Activated CD8-positive, alpha-beta T cell treated with anti-CD3 and anti-CD28 coated beads, Interleukin-2, amount 10 ng/mL, durations not matched to agents 7 days and 5 days (primary cell): ENCODE measurements at places on chromosomes 11 and 22.

DNA sequence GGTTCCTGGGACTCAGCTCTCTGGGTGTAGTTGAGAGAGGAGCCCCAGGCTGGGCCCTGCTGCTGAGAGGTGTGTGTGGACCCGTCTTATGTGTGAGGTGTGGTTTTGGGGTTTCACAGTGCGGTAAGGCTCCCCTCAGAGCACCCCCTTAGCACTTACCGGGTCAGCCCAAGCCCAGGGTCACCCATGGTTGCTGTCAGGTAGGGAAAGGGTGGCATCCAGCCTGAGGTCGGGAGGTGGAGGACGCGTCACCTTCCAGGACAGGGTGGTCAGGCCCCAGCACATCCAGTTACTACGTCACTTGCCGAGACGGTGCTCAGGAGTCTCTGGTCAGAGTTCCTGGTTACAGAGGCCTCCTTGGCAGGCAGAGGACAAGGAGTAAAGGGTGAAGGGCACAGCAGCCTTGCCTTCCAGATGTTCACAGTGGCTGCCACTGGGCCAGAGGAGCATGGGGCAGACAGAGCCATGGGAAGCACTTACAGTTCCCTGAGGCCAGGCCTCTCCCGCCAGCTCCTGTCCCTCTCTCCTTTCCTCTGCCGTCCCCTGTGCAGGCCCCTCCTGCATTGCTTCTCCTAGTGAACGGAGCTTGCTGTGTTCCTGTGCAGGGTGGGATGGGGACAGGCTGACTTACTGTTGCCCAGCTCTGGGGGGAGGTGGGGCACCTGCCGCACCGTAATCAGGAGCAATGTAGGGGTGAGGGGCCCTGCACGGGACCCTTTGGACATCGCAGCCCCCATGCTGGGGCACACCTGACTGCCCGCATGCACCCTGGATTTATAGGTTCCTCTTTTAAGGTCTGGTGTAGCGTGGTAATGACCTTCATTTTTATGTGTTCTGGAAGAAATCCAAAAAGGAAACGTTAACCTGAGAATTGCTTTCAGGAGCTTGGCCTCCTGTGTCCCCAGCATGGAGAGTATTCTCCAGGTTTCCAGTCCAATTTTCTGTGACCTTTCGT, 285.9 kb downstream of the TBC1D22A start:
- no peak for DNase-seq
- H3K27me3 ChIP-seq, result no peaks in the 10 kb centered on the region
- H3K27ac ChIP-seq, result no peak overlapping the region
- H3K36me3 ChIP-seq, result peaks cover 2% of the 10 kb centered on the region
- H3K4me3 ChIP-seq, result no peak overlapping the region
- peaks cover 45% of the 10 kb centered on the region for H3K4me1 ChIP-seq

DNA sequence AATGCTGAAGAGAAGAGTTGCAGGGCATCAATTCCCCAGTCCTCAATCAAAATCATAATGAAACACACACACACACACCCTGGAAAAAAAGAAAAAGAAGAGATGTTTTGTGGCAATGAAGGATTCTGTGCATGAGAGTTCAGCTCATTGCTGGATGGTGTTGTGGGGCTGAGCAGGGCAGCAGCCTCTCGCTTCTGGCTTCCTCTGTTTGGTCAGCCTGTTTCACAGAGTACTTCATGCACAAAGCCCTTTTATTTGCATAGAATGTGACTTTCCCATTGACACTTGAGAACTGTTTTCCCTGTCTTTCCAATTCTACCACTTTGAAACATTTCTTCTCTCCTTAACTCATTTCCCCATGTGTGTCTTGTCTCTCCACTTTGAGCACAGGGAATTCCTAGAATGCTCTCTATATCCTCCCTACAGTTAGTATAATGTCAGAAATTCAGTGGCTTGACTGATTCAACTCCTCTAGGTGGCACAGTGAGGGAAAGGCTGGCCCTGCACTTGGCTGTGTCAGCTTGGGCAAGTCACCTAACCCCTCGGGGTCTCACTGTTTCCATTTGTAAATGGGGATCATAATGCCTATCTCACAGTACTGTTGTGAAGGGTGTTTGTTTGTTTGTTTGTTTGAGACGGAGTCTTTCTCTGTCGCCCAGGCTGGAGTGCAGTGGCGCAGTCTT, 25.4 kb upstream of the BSX start:
- H3K27ac ChIP-seq, result no peak overlapping the region
- no peaks in the 10 kb centered on the region for H3K36me3 ChIP-seq
- no peak for DNase-seq

- H3K4me3 ChIP-seq, result no peak overlapping the region
- no peaks in the 10 kb centered on the region for H3K36me3 ChIP-seq
- no peak overlapping the region for H3K27ac ChIP-seq
- no peaks in the 10 kb centered on the region for H3K4me1 ChIP-seq
Observed at GRCh38 chr22:41713004-41713403, 13.7 kb downstream of the MEI1 start.

- H3K4me1 ChIP-seq, result peaks cover 68% of the 10 kb centered on the region
- peak overlapping the region; percentile 67 for H3K27ac ChIP-seq
- H3K27me3 ChIP-seq, result no peaks in the 10 kb centered on the region
Observed at GRCh38 chr11:93735627-93736026, 5.7 kb downstream of the TAF1D start.

- H3K4me3 ChIP-seq, result no peak overlapping the region
- H3K27me3 ChIP-seq, result peaks cover 3% of the 10 kb centered on the region
- no peaks in the 10 kb centered on the region for H3K36me3 ChIP-seq
- no peaks in the 10 kb centered on the region for H3K4me1 ChIP-seq
Observed at GRCh38 chr11:74434528-74434927, 32.8 kb downstream of the KCNE3 start.

DNA sequence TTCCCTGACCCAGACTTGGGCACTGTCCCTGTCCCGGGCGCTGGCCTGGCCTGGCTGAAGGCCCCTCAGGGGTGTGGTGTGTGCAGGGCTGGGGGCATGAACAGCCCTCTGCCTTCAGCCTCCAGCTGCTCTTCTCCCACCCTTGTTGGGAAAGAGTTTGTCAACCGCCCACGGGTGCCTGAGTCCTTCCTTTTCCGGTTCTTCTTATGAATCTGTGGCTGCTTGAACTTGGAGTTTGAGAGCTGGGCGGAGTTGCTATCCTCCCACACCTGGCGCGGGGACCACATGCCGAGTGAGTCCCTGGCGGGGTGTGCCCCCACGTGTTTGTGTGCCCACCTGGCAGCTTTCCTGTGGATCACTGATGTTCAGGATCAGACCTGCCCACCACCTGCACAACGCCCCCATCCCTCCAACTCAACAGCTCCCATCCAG, 13.4 kb downstream of the NFAM1 start:
- H3K27ac ChIP-seq, result no peak overlapping the region
- H3K4me1 ChIP-seq, result peaks cover 4% of the 10 kb centered on the region
- H3K36me3 ChIP-seq, result no peaks in the 10 kb centered on the region
- H3K27me3 ChIP-seq, result peaks cover 2% of the 10 kb centered on the region
- DNase-seq, result no peak

- H3K27me3 ChIP-seq, result peaks cover 5% of the 10 kb centered on the region
- no peak overlapping the region for H3K4me3 ChIP-seq
- no peaks in the 10 kb centered on the region for H3K4me1 ChIP-seq
- no peaks in the 10 kb centered on the region for H3K36me3 ChIP-seq
Observed at GRCh38 chr11:45761659-45762058, 43.3 kb upstream of the SLC35C1 start.

DNA sequence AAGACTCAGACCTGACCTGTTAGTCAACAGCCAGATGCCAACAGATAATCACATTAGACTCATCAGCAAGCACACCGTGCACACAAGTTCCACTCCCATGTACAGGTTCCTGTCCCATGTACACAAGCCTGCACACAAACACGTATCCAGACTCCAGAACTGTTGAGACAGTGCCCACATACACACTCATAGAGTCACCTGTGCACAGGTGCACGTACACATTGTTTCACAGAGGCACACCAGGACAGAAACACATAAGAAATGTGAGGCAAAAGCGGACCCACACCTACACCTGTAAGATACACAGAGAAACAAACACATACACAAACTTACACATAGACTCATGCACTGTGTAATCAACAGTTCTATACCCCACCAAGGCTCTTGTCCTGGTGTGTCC, 2.7 kb upstream of the ZNF74 start:
- H3K36me3 ChIP-seq, result peaks cover 4% of the 10 kb centered on the region
- H3K4me3 ChIP-seq, result no peak overlapping the region
- H3K4me1 ChIP-seq, result peaks cover 18% of the 10 kb centered on the region
- H3K27me3 ChIP-seq, result peaks cover 7% of the 10 kb centered on the region
- DNase-seq, result no peak
- no peak overlapping the region for H3K27ac ChIP-seq

- no peaks in the 10 kb centered on the region for H3K36me3 ChIP-seq
- H3K4me1 ChIP-seq, result no peaks in the 10 kb centered on the region
- H3K27me3 ChIP-seq, result no peaks in the 10 kb centered on the region
- H3K4me3 ChIP-seq, result no peak overlapping the region
- no peak overlapping the region for H3K27ac ChIP-seq
Observed at GRCh38 chr11:82527081-82527584, 206.5 kb downstream of the FAM181B start.

DNA sequence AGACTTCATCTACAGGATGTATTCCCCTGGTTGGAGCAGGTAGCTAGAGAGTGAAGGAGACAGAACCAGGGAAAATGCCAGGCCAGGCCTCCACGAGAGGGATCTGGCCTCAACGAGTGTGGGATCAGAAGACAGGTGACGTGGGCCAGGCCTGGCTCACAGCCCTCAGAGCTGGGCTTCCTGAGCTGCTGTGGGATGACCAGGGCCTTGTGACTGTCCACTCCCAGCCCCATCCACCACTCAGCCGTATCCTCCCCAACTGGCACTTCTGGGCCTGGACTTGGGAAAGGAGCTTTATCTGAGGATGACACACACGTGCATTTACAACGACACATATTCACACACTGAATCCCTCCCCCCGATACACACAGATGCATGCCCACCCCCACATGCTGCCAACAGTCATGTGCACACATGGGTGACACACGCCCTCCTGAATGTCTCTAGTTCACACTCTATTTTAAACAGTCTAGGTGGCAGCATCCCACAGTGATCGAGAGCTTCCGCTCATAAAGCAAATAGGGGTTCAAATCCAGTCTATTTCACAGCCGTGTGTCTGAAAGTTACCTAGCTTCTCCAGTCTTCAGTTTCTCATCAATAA, 93.1 kb downstream of the TP53I11 start:
- no peak overlapping the region for H3K4me3 ChIP-seq
- H3K27ac ChIP-seq, result no peak overlapping the region
- H3K4me1 ChIP-seq, result peaks cover 15% of the 10 kb centered on the region
- DNase-seq, result no peak
- no peaks in the 10 kb centered on the region for H3K36me3 ChIP-seq

DNA sequence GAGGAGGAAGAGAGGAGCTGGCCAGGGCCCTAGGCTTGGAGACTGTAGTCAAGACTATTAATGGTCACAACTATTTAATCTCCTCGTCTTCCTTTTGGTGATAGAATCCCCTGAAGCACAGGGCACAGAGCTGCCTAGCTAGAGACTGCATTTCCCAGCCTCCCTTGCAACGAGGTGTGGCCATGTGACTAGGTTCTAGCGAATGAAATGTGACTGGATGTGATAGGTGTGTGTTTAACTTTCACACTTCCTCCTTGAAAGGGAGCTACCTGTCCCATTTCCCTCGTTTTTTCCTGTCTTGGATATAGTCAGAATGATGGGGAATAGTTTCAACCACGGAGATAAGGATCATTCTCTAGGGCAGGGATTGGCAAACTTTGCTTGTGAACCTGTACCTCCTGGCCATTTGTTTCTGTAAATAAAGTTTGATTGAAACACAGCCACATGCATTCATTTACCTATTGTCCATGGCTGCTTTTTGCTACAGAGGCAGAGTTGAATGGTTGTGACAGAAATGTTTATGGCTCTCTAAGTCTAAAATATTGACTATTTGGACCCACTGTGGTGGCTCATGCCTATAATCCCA, 313.5 kb downstream of the MIAT start:
- no peak overlapping the region for H3K27ac ChIP-seq
- H3K36me3 ChIP-seq, result no peaks in the 10 kb centered on the region
- H3K27me3 ChIP-seq, result no peaks in the 10 kb centered on the region
- DNase-seq, result no peak
- no peak overlapping the region for H3K4me3 ChIP-seq

DNA sequence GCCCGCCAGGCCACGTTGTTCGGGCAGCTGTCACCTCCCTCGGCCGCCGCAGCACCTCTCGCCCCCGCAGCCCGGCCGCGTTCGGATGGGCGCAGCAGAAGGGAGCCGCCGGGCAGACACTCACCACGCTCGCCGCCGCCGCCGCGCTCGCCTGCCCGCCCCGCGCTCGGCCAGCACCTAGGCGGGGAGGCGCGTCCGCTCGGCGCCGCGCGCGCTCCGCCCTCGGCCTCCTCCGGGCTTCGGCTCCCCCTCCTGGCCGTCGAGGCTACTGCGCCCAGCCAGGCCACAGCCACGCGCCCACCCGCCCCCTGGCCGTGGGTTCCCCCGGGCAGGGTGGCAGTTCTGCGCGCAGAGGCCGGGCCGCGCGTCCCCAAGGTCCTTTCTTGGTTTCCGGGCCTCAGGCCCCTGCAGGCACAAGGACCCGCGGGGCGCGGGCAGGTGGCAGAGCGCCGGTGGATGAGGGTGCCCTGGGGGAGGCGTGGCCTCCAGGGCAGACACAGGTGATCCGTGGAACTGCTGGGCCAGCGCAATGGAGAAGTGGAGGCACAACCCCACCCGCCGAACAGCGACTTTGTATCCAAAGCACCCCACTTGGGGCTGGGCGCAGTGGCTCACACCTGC, at the start of gene SLC25A22:
TSS of gene SLC25A22 (minus strand) at position 189 of the 621 bp plus-strand sequence. CDS start 3,275 bp downstream, outside the sequence.
- H3K4me1 ChIP-seq, result peaks cover 26% of the 10 kb centered on the region
- peak within 1 kb of the TSS; percentile 93 for H3K27ac ChIP-seq
- peak; percentile 87 for DNase-seq
- no peaks in the 10 kb centered on the region for H3K27me3 ChIP-seq
- H3K36me3 ChIP-seq, result peaks cover 21% of the 10 kb centered on the region

GRCh38 chr11:32053151-32053888, 37.6 kb upstream of the RCN1 start:
- no peaks in the 10 kb centered on the region for H3K4me1 ChIP-seq
- DNase-seq, result no peak
- H3K36me3 ChIP-seq, result no peaks in the 10 kb centered on the region
- no peak overlapping the region for H3K4me3 ChIP-seq
- no peak overlapping the region for H3K27ac ChIP-seq

DNA sequence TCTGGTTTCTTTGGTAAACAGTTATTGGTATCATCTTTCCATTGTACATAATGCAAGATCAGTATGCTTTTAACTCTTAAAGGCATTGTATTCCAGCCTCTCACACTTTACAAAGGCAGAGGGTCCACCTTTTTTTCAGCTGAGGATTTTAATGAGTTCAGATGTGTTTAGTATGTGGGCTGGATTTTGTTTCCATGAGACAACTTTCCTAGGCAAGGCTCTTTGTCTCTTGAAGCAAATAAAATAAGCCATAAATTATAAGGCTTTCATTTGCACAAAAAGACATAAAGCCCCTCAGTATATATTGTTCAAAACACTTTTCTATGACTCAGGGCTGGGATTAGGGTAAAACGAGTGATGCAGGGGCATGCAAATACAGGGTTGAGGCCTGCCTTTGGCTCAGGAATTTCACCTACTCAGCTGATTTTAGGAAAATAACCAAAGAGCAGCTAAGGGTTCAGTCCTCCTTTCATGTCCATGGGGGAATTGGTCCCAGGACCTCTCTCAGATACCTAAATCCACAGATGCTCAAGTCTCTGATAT, 7.6 kb downstream of the MMP20 start:
- no peak for DNase-seq
- H3K27ac ChIP-seq, result no peak overlapping the region
- no peaks in the 10 kb centered on the region for H3K36me3 ChIP-seq
- H3K4me3 ChIP-seq, result no peak overlapping the region
- peaks cover 6% of the 10 kb centered on the region for H3K27me3 ChIP-seq
